Lung (tissue), 17 donors: ENCODE measurements at places on chromosomes 7 and 10. TPM values are rescaled to one million over a fixed set of nuclear protein-coding genes. Genes with fewer than 3 reads are reported as not detected.

The TMEM213 gene
- total RNA-seq = 2.0 TPM

DNA sequence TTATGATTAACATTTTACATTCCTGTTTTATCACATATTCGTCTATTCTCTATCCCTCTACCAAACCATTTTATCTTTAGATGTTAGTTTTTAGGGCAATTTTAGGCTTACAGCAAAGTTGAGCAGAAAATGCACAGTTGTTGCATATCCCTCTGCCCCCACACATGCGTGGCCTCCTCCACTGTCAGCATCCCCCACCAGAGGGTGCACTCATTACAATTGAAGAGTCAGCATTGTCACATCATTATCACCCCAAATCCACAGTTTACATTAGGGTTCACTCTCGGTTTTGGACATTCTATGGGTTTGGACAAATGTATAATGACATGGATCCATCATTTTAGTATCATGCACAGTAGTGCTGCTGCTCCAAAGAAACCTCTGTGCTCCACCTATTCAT is 86.4 kb downstream of the WDR37 start:
- H3K4me1 ChIP-seq = no peaks in the 10 kb centered on the region
- H3K4me3 ChIP-seq = no peak overlapping the region
- H3K27ac ChIP-seq = no peak overlapping the region
- no peak for DNase-seq
- H3K36me3 ChIP-seq = no peaks in the 10 kb centered on the region

DNA sequence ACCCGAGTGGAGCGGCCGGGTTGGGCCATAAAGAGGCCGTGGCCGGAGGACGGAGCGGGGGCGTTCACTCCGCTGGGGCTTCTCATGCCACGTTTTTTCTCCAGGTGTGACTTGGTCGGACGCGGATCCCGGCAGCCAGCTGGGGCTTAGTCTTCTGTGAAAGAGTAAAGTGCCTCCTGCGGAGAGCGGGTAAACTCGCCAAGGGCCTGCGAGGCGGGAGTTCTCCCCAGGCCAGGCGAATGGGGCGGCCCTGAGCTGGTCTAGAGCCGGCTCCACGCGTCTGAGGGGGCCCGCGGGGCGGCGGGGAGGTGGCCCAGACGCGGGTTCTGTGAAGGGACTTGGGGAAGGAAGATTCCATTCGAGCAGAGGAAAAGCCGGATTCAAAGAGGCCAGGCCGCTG is 86.3 kb upstream of the VIPR2 start:
- H3K4me1 ChIP-seq = no peaks in the 10 kb centered on the region
- no peak overlapping the region for H3K4me3 ChIP-seq
- no peaks in the 10 kb centered on the region for H3K36me3 ChIP-seq
- no peak for DNase-seq
- H3K27ac ChIP-seq = no peak overlapping the region

- no peaks in the 10 kb centered on the region for H3K27me3 ChIP-seq
- no peak overlapping the region for H3K4me3 ChIP-seq
- no peaks in the 10 kb centered on the region for H3K36me3 ChIP-seq
- DNase-seq = no peak
- no peak overlapping the region for H3K27ac ChIP-seq
- no peaks in the 10 kb centered on the region for H3K4me1 ChIP-seq
Observed at GRCh38 chr10:48516911-48517310, 88.0 kb downstream of the ARHGAP22 start.

DNA sequence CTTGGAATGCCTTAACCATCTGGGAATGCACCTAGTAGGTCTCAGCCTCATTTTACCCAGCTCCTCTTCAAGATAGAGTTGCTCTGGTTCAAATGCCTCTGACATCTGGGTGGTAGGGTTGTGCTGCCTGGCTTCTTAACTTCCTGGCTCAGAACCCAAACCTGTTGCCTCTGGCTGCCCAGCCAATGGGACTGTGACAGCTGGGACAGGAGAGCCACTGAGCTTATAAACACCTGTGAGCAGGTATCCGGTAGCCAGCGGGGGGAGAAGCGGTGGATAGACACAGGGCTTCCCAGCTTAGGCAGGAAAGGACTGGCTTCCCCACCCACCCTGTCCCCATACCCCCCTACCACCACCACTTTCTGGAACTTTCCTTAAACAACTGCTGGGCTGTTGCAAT is 115.8 kb upstream of the CARD11 start:
- no peak overlapping the region for H3K27ac ChIP-seq
- no peak for DNase-seq
- no peaks in the 10 kb centered on the region for H3K27me3 ChIP-seq
- H3K36me3 ChIP-seq = no peaks in the 10 kb centered on the region
- no peaks in the 10 kb centered on the region for H3K4me1 ChIP-seq
- no peak overlapping the region for H3K4me3 ChIP-seq

The SLC16A9 gene
- total RNA-seq = 2.3 TPM

The OR2A1 gene
- total RNA-seq = not detected

- no peaks in the 10 kb centered on the region for H3K27me3 ChIP-seq
- H3K27ac ChIP-seq = peak within 1 kb of the TSS; percentile 84
- DNase-seq = peak; percentile 88
- peaks cover 2% of the 10 kb centered on the region for H3K36me3 ChIP-seq
- H3K4me1 ChIP-seq = peaks cover 9% of the 10 kb centered on the region
- peak within 1 kb of the TSS; percentile 78 for H3K4me3 ChIP-seq
Observed at GRCh38 chr7:96709381-96710228, at the start of gene SEM1. Gene SEM1, minus strand, starts transcription at chr7:96709846. Its CDS starts 83 bp downstream, at chr7:96709763.

DNA sequence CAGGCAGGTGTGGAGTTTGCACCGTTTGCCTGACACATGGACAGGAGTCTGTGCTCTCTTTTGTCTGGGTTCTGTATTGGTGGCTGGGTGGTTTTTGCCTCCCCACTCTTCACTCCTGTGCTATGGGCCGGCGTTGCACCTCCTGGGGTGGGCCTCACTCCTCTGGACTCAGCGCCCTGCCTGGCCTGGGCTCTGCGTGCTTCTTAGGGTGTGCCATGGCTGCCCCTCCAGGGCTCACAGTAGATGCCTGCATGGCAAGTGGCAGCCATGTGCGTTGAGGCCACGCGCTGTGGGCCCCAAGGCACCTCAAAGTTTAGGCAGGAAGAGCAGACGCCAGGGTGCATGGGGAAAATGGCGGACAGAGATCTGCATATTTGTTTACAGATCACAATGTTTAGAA is 319.8 kb downstream of the ADARB2 start:
- H3K36me3 ChIP-seq = no peaks in the 10 kb centered on the region
- no peak overlapping the region for H3K27ac ChIP-seq
- peaks cover 20% of the 10 kb centered on the region for H3K27me3 ChIP-seq
- H3K4me3 ChIP-seq = no peak overlapping the region
